ENCODE measurements at places on chromosomes 1 and 21.

- DNase-seq, result no peak
Measured at GRCh38 chr21:39504230-39504629, 52.5 kb downstream of the SH3BGR start.

DNA sequence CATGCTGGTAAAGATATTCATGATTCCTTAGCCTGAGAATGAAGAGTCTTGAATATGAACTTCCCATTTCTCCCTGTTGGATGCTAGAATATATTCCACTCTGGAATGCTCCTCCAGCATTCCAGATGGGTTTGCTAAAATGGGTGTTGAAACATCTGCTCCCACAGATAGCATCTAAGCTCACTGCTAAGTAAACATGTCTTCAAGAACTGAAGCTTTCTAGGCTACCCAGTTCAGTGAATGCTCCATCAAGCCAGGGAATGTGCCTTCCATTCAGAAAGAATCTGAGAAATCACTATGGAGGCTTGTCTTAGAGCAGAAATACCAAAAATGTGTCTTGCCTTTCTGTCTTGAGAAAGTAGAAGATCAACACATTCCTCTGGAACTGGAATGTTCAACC, 81.1 kb downstream of the TNFSF18 start:
- DNase-seq, result no peak

DNA sequence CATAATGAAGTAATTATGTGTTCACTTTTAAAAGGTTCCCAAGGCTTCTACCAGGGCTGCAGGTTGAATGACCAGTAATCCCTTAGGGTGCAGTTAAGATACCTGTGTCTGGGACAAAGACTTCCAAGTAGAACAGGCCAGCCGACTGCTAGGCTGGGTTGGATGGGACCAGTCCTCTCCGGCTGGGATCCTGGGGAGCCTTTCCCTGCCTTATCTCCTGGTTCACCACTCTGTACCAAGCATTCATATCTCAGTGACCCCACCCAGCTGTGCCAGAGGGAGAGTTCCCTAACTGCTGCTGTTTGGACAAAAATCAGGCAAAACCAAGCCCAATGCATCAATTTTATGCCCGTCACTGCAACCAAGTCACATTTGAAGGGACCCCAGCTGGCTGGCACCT, 116.2 kb upstream of the ATP1A1 start:
- no peak for DNase-seq

GRCh38 chr1:177615251-177615650, 354.6 kb downstream of the SEC16B start:
- no peak for DNase-seq

DNA sequence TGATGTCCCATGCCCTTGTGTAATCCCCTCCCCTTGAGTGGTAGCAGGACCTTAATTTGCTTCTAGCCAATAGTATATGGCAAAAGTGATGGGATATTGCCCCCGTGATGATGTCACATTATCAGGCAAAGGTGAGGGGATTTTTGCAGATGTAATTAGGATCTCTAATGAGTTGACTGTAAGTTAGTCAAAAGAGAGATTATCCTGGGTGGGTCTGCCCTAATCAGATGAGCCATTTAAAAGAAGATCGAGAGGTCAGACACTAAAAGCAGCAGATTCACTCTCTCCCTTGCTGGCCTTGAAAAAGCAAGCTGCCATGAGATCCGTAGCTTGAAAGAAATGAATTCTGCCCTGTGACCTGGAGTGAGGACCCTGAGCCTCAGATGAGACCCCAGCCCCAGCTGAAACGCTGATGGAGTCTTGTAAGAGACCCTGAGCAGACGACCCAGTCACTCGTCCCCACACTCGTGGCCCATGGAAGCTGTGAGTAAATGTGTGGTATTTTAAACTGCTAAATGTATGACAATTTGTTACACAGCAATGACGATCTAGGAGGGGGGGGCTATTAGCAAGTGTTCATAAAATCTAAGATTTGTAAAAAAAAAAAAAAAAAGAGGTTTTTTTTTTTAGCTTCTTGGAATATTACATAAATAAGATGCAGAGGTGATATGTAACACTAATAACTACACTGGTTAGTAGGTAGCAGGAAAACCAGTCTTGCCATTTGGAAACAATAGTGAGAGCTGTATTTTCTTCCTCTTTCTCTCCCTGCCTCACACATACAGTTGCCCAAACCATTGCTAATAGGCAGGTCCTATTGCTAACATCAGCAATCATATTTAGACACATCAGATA, 50.3 kb upstream of the TARBP1 start:
- no peak for DNase-seq

GRCh38 chr1:159970932-159971342, 16.9 kb upstream of the SLAMF9 start:
- no peak for DNase-seq

DNA sequence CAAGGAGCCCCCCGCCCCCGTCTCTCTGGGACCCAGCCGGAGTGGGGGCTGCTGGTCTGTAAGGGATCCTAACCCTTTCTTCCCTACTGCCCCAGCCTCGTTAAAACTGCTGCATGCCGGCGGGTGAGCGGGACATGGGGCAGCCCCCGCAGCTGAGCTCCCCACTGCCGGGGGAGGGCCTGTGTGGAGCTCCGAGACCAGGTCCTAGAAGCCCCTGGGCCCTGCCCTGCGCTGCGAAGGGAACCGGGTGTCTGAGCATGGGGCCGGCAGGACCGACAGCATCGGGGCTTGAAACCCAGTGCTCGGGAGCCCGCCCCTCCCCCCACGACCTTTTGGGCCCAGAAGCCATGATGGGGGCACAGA, 9.2 kb upstream of the COL6A1 start:
- DNase-seq, result no peak

DNA sequence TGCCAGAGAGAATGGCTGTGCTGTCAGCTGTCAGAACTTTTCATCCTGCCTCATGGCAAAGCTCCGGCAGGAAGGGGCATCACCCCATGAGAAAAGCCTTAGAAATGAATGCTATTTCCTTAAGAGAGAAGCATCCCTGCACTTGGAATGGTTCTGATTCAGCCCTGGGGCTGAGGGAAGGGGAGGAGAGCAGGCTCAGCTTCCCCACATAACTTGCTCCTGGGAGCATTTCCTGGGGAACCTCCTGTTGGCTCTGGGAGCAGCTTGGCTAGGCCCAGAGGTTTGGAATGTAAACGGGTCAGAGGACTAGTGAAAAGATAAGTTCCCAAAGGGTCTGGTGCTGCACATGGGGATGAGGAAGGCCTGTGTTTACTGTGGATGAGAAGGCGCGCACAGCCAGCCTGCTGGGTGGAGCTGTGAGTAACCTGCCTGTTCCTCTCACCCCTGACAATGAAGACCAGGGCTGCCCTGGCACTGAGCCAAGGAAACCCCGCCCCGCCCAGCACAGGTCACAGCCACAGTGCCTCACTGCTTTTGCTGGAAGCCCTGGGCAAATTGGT, 5.0 kb downstream of the PRELP start:
- peak; percentile 53 for DNase-seq

- DNase-seq, result no peak
Measured at GRCh38 chr1:23878668-23879067, 10.6 kb upstream of the FUCA1 start.

DNA sequence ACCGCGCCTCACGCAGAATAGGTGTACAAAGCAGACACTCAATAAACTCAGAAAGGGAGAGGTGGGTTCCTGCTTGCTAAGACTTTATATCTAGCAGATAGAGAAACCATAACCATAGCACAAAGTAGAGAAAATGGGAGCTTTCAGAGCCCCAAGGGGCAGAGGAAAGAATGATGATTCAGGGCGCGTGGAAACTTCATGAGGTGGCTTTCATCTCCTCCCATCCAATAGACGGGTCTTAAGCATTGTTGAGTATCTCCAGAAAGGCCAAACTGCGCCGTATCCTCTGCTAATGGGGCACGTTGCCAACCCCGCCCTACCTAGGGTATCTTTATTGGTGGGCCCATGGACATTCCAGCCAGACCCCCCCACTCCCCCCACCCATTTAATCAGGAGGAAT, 778 bp upstream of the MIXL1 start:
- DNase-seq, result no peak

- no peak for DNase-seq
Measured at GRCh38 chr1:167510244-167510643, 8.1 kb downstream of the CD247 start.

DNA sequence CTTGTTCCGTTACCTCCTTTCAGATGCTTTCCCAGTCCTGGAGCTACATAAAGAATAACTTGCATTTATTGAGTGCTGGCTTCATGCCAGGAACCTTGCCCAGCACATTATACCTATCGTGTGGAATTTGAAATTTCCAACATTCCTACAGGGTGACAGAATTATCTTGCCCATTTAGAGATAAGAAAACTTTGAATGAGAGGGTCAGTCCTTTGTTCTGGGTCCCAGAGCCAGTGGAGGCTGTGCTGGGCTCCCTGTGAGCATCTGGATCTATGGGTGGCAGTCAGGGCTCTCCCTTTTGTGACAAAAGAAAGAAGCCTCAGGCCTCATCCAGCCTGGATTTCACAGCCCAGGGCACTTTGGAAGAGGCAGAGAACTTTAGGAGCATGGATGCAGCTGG, 3.2 kb downstream of the GSTM4 start:
- DNase-seq, result no peak

GRCh38 chr1:40258445-40258769, 371 bp downstream of the ZMPSTE24 start:
- DNase-seq, result no peak

DNA sequence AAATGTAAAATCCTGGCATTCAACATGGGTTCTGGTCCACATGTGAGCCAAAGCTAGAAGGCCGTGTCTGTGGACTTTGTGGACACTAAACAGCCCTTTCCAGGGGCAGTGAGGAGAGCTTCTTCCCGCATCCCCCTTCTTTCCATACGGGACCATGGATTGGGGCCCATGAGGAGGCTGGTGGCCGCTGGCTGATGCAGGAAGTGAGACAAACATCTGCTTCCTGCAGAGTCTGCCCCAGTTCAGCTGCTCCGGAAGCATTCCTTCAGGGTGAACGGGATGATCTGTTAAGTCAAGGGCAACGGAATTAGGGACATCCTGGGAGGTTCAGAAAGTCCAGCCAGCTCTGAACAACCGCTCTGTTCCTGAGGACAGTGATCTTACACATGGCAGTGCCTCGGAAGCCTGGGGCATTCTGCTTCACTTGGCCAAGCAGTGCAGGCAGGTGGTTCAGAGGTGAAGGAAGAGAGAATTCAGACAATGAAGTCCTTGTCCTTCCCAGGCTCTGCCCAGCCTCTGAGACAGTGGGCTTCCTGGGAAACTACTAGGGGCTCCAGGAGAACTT, 1.5 kb downstream of the CA6 start:
- no peak for DNase-seq

GRCh38 chr1:150142083-150142482, 7.6 kb upstream of the PLEKHO1 start:
- no peak for DNase-seq

DNA sequence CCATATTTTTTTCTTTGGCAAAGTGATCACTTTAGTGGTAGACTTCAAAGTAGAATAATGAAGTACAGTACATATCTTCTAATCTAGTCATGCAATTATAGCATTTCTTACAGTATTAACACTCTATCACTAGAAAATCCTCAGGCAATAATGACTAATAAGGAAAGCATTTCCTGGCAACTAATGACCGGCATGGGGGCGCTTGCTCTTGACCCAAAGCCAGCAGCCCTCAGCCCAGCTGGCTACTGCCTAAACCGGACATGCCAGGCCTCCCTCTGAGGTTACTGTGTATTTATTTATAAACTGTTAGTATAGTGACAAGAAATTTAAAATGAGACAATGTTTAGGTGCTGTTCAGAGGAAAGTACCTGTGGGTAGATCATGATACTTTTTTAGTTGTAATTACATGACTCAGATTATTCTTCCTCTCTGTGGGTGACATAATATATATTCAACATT, 633.8 kb downstream of the PTPRC start:
- DNase-seq, result no peak

DNA sequence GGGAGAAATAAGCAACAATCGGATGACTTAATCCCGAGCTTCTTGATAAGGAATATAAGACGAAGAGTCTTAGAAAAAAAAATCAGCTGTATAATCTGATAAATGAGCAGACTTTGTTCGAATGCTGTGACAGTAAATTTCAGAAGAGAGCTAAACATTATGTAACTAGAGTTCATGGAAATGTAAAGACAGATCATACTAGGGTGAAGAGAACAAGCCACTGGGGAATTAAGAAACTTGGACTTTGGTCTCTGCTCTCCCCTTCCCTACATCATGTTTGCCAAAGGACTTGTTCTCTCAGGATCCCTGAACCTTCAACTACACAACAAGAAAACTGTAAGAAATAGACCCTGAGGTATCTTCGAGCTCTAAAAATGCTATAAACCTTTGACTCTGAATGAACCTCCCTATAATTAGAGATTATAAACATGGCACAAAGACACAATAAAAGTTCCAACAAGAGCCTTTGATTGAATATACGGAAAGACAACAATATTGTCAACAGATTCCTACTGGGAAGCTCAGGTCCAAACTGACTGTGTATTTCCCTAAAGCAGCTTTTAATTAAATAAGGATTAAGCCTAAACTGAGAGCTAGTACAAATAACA, 27.5 kb downstream of the FRRS1 start:
- DNase-seq, result no peak

GRCh38 chr1:240491796-240492195, 120.2 kb downstream of the GREM2 start:
- no peak for DNase-seq

GRCh38 chr1:68151690-68152089, 80.6 kb downstream of the WLS start:
- DNase-seq, result no peak

DNA sequence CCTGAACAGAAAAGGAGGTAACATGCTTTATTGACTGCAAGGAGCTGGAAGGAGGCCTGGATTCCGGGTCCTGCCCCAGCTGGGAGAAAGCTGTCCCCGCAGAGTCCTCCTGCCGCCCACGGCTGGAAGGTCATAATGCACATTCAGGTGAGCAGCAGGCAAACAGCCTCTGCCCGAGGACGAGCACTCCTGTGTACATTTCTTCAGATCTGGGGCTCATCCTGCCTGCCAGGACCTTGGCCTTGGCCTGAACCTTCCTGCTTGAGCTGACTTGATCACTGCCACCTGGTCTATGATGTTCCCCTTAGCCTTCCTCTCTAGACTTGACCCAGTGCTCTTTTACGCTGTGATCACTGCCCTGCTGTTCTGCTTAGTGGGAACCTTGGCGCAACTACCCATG, 17.9 kb upstream of the ZNF436 start:
- DNase-seq, result no peak

DNA sequence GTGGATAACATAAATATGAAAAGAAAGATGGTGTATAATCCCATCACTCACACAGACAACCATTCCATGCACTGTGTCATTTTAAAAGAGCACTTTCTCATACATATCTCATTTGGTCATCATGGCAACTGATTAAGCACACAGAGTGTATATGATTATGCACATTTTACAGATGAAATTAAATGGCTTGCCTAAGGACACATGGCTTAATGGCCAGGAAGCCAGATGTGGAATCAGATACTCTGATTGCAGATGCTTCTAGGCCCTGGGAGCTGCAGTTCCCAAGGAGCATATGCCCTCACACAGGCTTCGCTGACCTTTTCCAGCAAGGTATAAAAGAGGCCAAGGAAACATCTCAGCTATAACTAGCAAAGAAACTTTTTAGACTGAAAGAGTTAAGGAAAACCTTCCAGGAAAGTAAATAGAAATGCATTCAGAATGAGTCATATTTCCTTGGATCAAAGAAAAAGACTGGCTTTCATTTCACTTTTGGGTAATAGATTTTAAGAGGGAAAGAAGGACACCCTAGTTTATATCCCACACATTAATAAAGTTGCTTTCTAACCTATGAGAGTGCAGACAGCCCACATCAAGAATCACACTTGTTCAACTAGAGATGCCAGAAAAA, 19.6 kb upstream of the FAM89A start:
- no peak for DNase-seq

GRCh38 chr1:1407636-1408318, 684 bp upstream of the MRPL20 start:
- no peak for DNase-seq

Data from CD8-positive, alpha-beta memory T cell (primary cell).